ENCODE measurements at places on chromosomes 5 and 9.

DNA sequence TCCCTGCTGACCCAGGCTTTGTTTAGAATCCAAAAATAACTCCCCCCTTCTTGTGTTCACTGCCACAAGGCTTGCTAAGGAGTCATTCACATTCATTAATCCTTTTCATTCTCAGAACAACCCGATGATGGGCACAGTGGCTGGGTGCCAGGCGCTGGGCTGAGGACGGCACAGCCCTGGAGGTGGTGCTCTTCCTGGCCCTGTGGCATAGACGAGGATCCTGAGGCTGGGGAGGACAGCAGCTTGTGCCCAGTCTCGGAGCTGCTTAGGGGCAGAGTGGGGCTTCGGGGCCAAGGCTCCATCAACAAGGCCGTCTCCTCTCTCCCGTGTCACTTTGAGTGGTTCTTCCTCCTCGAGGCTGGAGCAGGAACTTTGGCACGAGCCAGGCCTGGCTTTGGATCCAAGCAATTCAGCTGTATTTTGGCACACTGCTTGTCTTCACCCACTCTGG is 166.7 kb downstream of the TTLL11 start:
- DNase-seq, result no peak

DNA sequence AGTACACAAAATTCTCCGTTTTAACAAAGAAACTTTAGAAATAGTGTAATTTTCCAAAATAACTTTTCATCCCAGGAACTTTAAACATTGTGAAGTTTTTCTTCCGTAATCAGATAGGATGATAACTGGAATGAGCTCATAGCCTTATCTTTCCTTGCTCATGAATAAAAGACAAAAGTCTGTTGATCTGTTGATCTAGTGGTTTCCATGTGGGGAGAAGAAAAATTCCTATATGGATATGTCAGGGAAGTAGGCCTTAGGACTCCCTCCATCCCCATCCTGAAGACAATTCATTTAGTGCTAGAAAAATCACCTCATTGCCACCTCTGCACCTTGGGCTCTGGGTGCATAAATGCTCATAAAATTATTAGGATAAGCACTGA is 266.6 kb downstream of the SMARCA2 start:
- no peak for DNase-seq

- DNase-seq, result no peak
Observed at GRCh38 chr9:97437051-97437600, 25.2 kb downstream of the TDRD7 start.

DNA sequence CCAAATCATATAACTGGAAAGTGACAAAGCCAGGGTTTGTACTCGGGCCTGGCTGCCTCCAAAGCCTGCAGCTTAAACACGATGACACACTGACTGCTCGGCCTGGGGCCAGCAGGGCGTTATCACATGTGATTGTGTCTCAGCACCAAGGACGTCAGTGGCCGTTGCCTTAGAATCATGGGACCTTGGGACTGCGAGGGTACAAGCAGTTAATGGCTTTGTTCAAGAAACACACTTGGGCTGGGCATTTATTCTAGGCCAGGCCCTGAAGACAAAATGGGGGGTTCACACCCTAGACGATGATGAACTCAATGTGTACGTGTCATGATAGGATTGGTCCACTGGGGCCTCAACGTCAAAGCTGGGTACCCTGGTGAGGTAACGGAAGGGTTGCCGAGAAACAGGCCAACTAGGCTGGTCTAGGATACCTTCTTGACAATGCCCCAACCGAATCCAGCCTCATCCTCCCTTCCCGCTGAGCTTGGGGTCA is 13.0 kb downstream of the SH3PXD2B start:
- DNase-seq, result no peak

GRCh38 chr5:100407053-100407452 is 128.1 kb upstream of the FAM174A start:
- no peak for DNase-seq

- no peak for DNase-seq
Observed at GRCh38 chr5:171505473-171506043, 86.1 kb downstream of the FGF18 start.

- no peak for DNase-seq
Observed at GRCh38 chr5:173075970-173076369, 19.8 kb downstream of the CREBRF start.

GRCh38 chr5:137415231-137415681 is 83.9 kb downstream of the SPOCK1 start:
- no peak for DNase-seq
